ENCODE measurements at places on chromosomes 2 and 18.

GRCh38 chr2:197433780-197434438 lies 919 bp downstream of the SF3B1 start:
- DNase-seq = peak; percentile 16

DNA sequence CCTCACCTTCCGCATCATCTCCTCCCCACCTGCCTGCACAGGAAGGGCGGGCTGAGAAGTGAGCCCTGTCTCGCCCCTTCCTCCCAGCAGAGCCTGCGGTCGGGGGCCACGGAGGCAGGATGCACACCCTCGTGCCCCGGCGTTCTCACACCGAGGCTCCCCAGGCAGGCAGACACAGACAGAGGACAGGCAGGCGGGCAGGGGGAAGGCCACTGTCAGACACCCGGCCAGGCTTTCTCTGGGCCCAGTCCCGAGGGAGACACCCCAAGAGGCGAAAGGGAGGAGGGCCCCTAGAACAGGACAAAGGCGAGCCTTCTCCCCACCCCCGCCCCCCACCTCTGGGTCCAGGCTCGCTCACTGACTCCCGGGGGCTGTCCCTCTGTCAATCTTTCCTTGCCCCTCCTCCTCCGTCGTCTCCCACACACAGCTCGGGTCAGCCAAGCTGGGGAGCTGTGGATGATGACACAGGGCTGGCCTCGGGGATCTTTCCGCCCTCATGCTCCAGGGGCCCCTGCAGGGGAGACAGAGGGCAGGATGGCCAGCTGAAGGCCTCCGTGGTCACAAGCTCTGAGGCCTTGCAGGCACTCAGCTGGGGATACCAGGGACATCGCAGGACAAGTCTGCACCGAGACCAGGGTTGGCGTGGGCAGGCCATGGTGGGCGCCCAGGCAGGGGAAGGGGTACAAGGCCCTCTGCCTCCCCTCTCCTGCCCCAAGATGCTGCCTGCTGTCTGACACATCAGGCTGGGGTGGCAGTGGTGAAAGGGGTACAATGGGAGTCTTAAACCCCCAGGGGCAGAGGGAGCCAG lies 24.9 kb downstream of the BIN1 start:
- DNase-seq = no peak

DNA sequence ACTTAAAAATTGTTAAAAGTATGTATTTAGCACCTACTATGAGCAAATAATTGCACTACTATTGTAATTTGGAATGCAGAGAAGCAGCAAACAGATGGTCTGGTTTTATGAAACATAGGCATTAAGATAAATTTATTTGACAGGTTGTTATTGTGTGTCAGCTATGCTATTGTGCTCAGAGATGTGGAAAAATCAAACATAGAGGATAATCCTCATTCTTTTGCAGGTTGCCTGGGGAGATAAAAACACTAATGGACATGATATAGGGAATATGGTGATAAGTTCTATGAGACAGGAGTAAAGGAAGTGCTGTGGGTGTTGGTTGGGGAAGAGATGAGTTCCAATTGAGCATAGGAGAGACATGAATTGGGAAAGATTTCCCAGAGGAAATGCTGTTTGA lies 71.3 kb downstream of the PPP1R1C start:
- no peak for DNase-seq

DNA sequence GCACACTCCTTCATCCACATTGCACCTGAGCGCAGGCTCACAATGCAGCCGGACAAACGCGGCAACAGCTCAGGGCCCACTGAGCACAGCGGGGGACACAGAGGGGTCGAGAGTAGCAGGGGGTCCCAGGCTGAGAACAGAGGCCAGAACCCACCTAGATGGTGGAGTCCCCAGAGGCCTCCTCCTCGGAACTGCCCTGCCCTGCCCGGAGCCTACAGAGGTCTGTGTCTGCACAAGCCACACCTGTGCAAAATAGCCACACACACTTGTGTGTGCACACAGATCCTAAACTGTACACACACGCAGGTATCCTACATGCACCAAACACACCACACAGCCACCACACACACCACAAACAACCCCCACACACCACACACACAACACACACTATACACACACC lies 72.8 kb downstream of the TMEM18 start:
- no peak for DNase-seq

GRCh38 chr2:109692013-109692743 lies 78.0 kb downstream of the SOWAHC start:
- no peak for DNase-seq

DNA sequence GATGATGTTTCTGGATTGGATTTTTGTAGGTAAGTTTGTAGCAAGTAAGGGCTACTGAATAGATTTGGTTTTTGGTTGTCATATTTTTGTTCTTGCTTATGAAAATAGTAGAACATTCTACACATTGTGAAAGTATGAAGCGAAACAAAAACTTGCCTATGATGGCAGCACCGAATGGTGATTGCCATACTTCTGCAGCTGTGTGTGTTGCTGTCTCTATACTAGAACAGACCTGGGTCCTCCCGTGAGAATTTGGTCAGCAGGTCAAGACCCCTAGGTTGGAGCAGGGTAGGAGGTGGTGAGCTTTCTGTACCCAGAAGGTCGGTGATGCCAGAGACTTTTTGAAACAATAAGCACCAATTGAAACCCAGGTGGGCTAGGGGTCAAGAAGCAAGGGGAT lies 322.6 kb downstream of the PRKCE start:
- no peak for DNase-seq

Data from AG10803 (cell line).